ENCODE measurements at places on chromosomes 16 and 17.

GRCh38 chr17:57625511-57625910, 119.6 kb downstream of the CCDC182 start:
- DNase-seq, result no peak

GRCh38 chr16:12225255-12225654, 248.7 kb downstream of the SNX29 start:
- no peak for DNase-seq

- no peak for DNase-seq
These were observed 31.9 kb downstream of the COG1 start for GRCh38 chr17:73224663-73225305.

- DNase-seq, result no peak
These were observed 122.8 kb downstream of the SMG6 start for GRCh38 chr17:2180768-2181167.

GRCh38 chr16:61295311-61295710, 740.9 kb downstream of the CDH8 start:
- no peak for DNase-seq

GRCh38 chr17:58304750-58305486, 23.7 kb downstream of the TSPOAP1 start:
- no peak for DNase-seq

DNA sequence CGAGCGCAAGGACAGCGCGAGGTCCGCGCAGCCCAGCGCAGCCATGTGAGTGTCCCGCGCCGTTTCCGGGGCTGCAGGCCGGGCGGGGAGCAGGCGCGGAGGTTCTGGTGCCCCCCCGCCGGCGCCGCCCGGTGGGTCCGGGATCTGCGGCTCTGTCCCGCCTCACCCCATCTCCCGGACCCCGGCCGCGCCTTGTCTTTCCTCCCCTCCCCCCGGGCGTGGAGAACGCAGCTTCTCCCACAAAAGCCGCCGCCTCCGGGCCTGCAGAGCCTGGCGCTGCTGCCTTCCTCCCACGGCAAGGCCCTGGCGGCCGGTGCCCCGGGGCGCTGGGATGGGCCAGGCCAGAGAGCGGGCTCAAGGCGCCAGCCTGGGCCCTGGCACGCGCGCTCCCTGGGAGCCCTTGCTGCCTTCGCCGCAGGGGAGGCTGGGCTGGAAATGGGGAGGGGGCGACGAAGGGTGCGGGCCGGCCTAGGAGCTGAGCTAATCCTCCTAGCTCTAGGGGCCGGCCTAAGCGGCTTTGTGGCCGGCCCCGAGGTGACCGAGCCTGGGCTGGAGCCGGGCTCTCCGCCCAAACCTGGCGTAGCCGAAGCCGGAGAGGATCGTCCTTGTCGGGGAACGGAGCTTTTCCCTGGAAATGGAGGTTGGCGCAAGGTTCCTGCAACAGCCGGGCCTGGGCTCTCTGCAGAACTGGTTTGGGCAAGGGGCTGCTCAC, 397 bp downstream of the RIPOR1 start:
- no peak for DNase-seq

Data from occipital lobe (tissue), 3 donors.